ENCODE measurements at places on chromosomes 5 and 9.

GRCh38 chr9:34715639-34716215 lies 5.8 kb upstream of the CCL21 start:
- no peak for DNase-seq

DNA sequence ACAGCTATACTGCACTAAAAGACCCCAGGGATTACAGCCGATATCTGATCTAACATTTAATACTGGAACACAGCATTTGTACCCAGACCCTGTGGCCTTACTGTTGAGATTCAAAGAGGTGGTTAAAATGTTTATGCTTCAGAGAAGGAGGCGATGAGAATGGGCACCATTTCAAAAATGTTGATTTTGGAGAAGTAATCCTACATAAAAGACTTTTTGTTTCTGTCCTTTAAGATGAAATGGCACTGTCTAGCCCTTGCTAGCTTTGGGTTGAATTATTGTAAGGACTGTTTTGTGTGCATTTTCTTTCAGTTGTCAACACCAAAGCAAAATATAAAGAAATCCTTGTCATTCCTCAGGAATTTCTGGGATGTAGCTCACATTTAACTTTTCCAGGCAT lies 288.5 kb upstream of the ANKH start:
- DNase-seq: no peak

- DNase-seq: no peak
These were observed 8.8 kb downstream of the PRXL2C start for GRCh38 chr9:96646081-96646991.

GRCh38 chr5:146521403-146522106 lies 5.6 kb upstream of the GPR151 start:
- DNase-seq: no peak

- DNase-seq: no peak
These were observed 73.9 kb downstream of the SH3PXD2B start for GRCh38 chr5:172380301-172380986.

GRCh38 chr5:56922922-56923321 lies 13.5 kb downstream of the SETD9 start:
- no peak for DNase-seq

DNA sequence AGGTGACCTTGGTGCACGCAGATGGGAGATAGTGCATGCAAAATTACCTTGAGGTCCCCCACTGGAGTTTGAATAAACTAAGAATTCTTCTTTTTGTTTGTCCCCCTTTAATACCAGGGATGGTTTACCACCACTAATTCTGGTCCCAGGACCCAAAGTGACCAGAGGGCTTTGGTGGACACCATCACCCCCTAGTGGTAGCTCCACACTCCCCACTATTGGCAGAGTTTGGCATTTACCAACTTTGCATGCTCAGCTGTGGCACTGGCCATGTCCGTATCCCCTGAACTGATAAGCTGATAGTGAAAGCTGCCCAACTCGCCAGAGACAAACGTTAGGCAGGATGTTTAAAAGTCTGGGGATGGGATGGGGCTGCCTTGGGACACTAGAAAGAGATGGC lies 3.3 kb downstream of the ASTN2 start:
- no peak for DNase-seq

DNA sequence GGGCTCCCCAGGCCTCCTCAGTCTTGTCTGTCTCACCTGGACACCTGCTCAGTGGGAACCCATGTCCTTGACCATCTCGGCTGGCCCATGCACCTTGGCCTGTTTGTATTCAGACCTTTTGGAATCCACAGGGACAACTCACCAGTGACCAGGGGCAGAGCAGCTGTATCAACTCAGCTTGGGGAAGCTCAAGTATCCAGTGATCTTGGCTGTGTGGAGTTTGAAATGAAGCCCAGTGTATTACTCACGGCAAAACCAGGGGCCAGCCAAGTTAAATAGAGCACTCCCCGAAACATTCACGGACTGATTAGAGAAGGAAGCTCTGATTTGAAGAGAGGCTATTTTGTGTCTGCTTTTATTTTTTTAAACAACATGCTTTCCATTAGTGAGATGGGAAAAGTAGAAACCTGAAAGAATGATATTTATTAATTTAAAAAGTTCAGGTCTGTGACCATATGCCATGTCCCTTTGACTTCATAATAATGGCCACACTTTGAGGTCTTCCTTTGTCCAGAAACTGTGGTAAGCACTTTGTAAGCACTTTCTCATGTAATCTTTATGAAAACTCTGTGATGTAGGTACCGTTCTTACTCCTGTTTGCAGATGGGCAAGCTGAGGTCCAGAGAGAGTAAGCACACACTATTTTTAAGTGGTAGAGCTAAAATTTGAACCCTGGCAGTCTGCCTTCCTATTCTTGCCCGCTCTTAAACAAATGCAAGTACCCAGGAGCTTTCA lies 656.5 kb downstream of the BNC2 start:
- no peak for DNase-seq

DNA sequence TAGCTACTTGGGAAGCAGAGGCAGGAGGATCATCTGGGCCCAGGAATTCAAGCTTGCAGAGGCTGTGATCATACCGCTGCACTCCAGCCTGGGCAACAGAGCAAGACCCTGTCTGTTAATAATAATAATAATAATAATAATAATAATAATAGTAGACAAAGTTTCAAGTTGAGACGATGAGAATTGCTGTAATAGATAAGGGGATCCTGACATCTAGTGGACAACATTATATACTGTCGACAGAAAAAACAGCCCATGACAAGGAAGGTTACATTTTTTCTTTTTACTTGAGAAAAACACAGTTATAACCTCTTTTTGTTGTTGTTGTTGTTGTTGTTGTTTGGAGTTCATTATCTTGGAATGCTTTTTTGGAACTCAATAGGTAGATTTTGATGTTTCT lies 35.3 kb downstream of the NDFIP1 start:
- peak; percentile 67 for DNase-seq

DNA sequence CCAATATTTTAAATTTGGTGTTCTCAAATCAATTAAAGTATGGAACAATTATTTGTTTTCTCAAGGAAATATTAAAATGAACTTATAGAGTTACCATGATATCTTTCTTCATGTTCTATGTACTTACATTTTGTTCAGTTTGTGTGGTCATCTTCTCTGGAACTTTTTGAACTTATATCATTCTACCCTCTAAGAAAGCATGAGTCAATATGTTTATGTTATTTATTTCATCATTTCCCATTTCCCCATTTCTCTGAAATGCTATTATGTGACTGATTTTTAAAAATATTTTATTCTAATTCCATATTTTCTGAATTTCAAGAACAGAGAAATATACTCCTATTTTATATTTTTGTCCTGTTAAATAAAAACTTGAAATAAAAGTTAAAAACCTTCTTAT lies 123.5 kb upstream of the ACOT12 start:
- DNase-seq: no peak

- no peak for DNase-seq
These were observed 480.3 kb upstream of the SEMA6A start for GRCh38 chr5:117054911-117055310.

GRCh38 chr9:95751520-95751790 lies 124.0 kb upstream of the ERCC6L2 start:
- DNase-seq: no peak

- DNase-seq: no peak
These were observed 2.6 kb downstream of the OLFML2A start for GRCh38 chr9:124779368-124780059.

DNA sequence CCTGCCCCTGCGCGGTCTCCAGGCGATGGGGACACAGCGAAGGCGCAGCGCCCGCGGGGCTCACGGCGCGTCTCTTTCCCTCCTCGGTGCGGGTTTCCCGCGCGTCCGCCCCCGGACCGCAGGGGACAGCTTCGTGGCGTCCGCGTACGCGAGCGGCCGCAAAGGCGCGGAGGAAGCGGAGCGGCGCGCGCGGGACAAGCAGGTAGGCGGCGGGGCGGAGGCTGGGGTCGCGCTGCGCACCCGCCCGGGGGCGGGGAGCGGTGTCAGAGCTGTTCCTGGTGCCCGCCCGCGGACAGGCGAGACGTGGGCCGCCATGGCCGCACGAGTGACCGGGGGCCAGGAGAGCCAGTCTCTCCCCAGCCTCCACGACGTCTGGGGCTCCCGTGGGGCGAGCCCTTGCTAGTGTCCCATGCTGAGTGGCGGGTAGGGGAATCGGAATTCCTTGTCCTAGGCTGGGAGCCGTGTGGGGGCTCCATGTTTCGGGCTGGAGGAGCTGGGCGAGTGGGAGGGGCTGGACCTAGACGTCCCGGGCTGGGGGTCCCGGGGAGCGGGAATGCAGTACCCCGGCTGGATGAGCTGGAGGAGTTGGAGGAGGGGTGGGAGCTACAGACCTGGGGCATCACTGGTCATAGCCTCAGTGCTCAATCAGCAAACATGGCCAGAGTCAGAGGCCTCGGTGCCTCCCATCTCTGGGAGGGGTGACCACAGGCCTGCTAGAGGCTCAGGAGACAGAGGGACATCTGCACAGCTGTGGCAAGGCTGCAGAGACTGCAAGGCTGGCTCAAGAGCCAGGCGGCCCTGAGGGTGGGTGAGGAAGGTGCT lies 968 bp downstream of the NKD2 start:
- no peak for DNase-seq

Measured in hematopoietic multipotent progenitor cell (in vitro differentiated cells).